ENCODE measurements at places on chromosomes 5 and 9.

DNA sequence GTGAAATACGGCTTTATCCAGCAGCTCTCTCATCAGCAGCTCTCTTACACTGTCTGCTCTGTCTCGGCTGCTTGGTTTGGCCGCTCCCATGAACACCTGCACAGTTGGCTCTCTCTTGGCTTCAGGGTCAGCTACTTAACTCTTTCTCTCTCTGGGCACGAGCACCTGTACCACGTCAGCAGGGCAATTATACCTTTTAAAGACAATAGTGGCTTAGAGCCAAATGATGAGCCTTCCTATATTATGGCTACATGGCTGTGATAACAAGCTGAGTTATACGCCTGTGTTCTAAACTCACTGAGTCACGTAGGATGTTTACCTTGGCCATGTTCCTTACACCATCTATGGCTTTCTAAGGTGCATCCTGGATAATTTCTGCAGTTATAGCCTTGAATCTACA is 69.2 kb upstream of the CTNND2 start:
- no peak for DNase-seq

DNA sequence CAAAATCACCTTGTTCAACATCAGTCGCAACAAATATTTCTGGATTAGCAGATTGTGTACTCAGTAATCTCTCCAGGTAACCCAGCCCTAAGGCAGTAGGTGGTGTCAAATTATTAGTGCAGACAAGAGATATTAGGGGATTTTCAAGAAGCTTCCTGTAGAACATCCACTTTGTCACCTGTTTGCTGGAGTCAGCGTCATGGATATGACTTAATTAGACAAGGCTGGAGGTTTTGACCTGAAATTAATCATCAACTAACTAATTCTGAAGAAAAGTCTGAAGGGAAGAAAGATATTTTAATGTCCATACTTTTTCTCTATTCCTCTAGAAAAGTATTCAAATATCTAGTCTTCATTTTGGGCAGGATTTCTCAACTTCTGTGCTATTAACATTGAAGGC is 91.4 kb upstream of the CCDC112 start:
- DNase-seq = no peak

- DNase-seq = no peak
These were observed 169.5 kb downstream of the RGS3 start for GRCh38 chr9:113632776-113633590.

DNA sequence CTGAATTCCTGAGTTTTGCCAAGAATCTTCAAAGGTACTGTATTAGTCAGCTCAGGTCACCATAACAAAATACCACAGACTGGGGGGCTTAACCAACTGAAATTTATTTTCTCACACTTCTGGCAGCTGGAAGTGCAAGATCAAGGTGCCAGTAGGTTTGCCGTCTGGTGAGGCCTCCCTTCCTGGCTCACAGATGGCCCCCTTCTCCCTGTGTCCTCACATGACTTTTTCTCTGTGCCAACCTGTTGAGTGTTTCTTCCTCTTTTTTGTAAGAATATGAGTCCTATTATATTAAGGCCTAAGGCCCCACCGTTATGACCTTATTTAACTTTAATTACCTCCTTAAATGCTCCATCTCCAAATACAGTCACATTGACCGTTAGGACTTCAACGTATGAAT is 156.1 kb upstream of the KIF2A start:
- DNase-seq = no peak

DNA sequence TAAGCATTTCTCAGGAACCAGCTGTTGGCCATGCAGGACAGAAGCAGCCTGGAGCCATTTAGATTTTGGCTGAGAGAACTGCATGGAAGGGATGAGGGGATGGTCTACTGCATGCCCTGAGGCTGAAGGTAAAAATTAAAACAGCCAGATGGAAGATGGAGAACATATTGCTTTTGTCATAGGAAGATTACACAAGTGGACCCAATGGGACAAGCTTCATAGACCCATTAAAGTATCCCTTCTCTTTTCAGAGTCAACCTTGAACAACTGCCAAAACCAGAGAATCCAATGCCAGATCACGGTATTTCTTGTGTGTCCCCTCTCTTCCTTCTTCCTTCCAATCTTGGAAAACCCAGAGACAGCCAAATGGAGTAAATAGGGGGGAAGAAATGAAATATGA is 253.4 kb downstream of the NR2F1-AS1 start:
- no peak for DNase-seq

- no peak for DNase-seq
These were observed 4.9 kb upstream of the SCAMP1 start for GRCh38 chr5:78355561-78355960.

GRCh38 chr9:86734771-86735170 is 212.5 kb downstream of the GAS1 start:
- no peak for DNase-seq

DNA sequence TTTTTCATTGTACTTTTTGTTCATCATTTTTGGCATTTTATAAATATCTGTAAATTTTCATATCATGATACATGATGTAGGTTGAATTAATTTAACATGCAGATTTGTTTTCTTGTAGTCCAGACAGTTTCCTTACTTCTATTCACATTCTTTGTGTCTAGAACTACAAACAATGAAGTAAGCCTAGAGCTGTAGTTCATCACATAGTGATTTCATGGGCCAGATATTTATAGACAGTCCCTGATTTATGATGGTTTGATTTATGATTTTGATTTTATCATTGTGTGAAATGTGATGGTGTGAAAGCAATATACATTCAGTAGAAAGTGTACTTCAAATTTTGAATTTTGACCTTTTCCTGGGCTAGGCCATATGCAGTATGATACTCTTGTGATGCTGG is 139.0 kb downstream of the ARHGEF28 start:
- DNase-seq = no peak

DNA sequence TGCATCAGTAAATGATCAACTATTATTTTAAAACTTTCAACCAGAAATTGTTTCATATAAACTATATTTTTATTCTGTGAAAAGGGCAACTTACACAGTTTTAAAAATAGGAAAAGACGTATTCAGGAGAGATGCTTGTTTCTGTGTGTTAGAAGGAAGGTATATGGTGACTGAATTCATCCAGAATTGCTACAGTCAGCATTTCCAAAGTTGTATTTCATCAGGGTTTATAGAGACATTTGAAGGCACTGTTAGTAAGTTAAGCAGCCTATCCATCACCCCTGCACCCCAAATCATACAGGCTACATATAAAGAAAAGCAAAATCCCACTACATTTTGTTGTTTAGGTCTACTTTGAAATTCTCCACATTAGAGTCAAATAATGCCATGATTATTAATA is 716.0 kb downstream of the KCTD16 start:
- DNase-seq = no peak

GRCh38 chr9:113894166-113894565 is 18.1 kb downstream of the ZNF618 start:
- no peak for DNase-seq

- DNase-seq = no peak
These were observed 326.2 kb downstream of the PRR16 start for GRCh38 chr5:120790339-120790738.

DNA sequence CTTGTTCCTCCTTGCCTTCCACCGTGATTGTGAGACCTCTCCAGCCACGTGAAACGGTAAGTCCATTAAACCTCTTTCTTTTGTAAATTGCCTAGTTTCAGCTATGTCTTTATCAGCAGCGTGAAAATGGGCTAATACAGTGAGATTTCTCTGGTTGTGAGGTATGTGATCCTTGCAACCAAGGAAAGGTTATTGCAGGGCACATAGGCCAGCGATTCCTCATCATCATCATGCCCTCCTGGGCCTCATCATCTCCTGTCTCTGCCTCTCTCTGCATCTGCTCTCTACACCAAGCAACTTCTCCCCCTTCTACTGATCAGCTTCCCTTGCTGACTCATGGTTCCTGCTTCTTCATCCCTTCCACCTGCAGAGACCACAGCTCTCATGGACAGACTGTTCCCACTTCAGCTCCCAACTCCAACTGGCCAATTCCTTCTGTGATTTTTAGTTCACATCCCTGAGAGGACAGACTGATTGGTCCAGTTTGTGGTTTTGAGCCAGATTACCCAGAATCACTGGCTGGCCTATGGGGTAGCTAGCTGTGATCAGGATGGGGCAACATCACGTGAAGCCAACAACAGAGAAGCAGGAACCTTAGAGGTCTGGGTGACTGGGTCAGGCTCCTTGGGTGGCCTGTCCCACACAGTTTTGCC is 53.1 kb downstream of the LIX1 start:
- no peak for DNase-seq

- no peak for DNase-seq
These were observed 50.1 kb downstream of the ST8SIA4 start for GRCh38 chr5:100852988-100853449.

DNA sequence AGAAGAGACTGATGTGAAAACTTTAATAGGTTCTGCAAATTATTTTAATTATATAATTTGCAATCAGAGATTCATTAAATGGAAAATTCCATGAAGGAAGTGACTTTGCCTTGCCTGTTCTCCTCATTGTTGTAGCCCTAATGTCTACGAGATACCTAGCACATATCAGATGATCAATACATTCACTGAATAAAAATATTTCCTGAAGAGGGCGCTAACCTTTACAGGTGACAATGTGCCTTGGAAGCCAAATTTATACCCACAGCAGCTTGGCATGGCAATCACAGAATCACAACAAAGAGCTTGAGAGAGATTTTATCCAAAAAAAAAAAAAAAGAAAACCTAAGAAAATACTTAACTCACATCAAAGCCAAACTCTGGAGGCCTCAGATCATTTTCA is 17.4 kb downstream of the HAUS6 start:
- no peak for DNase-seq

- DNase-seq = no peak
These were observed 125.1 kb upstream of the SGCD start for GRCh38 chr5:156201788-156202403.

DNA sequence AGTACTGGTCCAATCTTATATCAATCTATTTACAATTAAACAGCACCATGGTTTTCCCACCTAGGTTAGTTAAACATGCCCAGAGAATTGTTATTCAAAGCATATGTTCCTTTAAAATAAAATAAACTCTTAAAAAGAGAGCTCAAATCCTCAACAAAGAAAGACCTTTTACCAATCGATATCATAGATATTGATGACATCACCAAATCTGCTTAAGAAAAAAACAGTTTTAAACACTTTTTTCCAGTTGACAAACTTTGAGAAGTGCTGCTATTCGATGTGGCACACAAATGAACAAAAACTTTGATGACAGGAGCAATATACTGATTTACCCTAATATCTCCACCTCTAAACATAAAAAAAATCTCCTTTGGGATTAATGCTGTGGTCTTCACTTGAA is 15.7 kb downstream of the EFCAB9 start:
- no peak for DNase-seq

GRCh38 chr9:69122082-69122548 is 52.0 kb upstream of the TJP2 start:
- DNase-seq = no peak

GRCh38 chr5:107505763-107506534 is 164.8 kb downstream of the EFNA5 start:
- DNase-seq = no peak

DNA sequence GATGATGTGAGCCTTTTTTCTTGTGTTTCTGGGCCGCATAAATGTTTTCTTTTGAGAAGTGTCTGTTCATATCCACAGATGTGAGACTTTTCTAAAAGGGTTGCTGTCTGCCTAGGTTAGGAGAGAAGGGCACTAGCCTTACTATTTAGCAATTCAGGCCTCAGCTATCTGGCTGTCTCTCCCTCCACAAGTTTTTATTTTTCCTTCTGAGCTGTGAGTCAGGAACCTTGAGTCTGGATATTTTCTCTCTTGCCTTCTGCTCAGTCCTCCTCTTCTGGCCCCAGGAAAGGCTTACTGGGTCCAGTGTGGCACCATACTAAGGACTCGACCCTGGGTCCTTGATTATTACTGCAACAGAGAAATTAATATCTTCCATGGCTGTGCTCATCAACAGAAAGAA is 187.6 kb downstream of the CSNK1G3 start:
- no peak for DNase-seq

GRCh38 chr9:89879701-89880100 is 274.9 kb downstream of the GADD45G start:
- DNase-seq = no peak

DNA sequence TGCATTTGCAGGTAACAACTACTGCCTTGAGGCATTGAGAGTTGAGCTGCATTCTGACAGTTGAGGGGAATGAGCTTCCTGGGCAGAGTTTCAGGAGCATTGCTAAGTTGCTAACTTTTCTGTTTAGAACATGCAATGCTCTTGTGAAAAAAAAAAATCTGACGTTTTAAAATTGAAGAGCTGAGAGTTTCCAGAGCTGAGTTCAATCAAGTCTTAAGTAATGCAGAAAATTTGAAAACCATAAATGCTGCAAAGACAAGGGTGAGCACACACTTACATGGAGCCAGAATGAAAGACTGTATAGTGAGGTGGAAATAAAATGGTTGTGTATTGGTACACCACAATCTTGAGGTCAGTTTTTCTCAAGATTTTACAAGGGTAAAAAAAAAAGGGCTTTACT is 166.0 kb downstream of the GABRB2 start:
- no peak for DNase-seq

DNA sequence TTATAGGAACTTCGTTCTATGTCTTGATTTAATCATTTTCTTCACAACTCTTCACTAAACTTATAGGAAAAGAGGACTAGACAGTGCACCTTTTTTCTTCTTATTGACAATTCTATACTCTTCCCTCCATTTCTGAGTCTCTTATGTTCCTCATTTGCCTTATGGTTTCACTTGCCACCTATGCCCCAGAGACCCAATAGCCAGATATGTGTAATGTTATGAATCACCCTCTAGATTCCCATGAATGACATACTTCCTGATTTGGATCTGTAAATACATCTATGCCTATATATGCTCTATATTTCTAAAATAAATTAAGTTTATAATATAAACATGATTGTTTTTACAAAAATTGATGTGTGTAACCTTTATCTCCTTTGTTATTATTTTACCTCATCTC is 514.1 kb upstream of the MEF2C start:
- DNase-seq = no peak

GRCh38 chr5:127518319-127518621 is 830 bp downstream of the PRRC1 start:
- no peak for DNase-seq

DNA sequence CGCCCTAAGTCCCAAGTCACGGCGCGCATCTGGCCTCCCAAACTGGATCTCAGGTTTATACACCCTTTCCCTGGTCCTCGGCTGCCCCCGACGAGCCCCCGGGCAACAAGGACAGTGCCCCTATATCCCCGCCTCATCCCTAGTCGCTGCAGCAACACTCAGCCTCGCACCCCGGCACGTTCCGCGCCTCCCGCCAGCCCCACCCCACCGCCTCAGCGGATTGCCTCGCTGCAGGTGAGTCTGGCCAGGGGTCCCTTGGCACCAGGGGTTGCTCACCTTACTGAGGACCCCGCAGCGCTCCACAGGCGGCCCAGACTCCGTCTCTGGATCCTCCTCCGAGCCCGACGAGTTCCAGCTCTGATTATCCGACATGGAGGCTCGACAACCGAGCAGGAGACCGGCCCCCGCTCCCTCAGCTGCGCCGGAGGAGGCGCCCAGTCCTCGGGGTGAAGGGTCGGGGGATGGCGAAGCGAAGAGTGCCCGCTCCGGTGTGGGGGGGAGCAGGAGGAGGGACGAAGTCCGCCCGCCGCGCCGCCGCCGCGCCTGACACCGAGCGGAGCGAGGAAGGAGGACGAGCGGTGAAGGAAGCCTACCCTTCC is 494 bp downstream of the CERT1 start:
- DNase-seq = no peak

GRCh38 chr5:141605523-141606277 is 13.1 kb downstream of the DIAPH1 start:
- DNase-seq = no peak
